ENCODE measurements at places on chromosomes 6 and 20. TPM values are rescaled to one million over a fixed set of nuclear protein-coding genes. Genes with fewer than 3 reads are reported as not detected.

DNA sequence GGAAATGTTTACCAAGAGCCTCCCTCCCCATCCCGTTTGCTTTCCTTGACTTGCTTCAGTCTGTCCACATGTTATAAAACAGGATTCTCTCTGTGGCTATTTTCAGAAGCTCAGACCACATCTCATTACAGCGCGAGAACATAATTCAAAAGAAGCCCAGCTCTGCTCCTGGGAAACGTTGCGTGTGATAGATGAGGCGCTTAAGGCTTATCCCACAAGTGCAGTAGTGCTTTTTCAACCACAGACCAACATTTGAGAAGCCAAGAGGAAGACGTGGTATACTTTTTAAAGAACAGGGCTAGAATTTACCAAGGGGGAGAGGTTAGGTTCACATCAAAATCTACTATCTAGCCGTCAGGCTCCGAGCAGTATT lies 239.5 kb downstream of the SLC24A3 start:
- no peak for DNase-seq

DNA sequence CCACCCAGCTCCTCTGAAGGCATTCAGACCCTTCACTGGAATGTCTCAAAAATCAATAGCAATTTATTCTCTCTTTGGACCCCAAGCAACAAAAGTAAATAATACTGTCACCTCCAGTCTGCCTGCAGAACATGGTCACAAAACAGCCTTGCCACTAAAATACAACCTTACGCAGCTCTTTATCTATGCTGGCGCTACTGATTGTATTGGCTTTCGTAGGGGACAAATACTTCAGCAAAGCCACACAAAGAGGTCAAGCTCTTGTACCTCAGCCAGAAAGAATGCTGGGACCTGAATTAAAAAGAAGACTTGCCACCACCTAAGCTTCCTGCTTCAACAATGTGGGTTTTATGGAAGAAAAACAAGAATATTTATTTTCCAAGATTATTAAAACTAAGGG lies 57.2 kb downstream of the PRKN start:
- no peak for DNase-seq

- peak; percentile 42 for DNase-seq
Observed at GRCh38 chr6:132952031-132952867, 137.9 kb downstream of the RPS12 start.

- DNase-seq = no peak
Observed at GRCh38 chr6:157560691-157561413, 179.9 kb downstream of the ZDHHC14 start.

GRCh38 chr20:61310954-61311353 lies 58.9 kb downstream of the CDH4 start:
- DNase-seq = no peak

The MPIG6B gene
- not detected for total RNA-seq

DNA sequence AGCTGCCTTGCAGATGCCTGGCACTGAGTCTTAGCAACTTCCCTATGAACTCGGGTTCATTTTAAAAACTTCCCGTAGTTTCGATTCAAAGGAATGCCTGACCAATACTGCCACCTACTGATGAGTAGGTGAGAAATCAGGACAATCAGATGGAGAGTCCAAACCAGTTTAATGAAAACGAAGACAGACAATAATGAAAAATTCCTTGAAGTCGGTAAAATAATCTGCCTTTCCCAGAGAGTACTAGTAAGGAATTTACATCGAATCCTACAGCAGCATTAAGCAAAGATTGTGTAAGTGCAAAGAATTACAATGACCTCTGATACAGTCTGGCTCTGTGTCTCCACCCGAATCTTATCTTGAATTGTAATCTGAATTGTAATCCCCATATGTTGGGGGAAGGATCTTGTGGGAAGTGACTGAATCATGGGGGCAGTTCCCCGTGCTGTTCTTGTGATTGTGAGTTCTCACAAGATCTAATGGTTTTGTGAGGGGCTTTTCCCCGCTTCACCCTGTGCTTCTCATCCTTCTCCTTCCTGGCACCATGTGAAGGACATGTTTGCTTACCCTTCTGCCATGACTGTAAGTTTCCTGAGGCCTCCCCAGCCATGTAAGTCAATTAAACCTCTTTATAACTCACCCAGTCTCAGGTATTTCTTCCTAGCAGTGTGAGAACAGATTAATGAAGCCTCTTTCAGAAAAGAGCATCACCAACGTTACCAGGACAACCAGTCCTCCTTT lies 134.4 kb downstream of the ARHGAP18 start:
- DNase-seq = peak; percentile 72

The MCHR2 gene
- not detected for total RNA-seq

- peak; percentile 13 for DNase-seq
Observed at GRCh38 chr6:152401978-152402377, 235.2 kb downstream of the SYNE1 start.

- no peak for DNase-seq
Observed at GRCh38 chr6:41470331-41471063, 75.7 kb upstream of the FOXP4 start.

- DNase-seq = no peak
Observed at GRCh38 chr6:114934079-114934478, 591.3 kb upstream of the HS3ST5 start.

The TMEM200A gene
- 47.8 TPM for total RNA-seq

DNA sequence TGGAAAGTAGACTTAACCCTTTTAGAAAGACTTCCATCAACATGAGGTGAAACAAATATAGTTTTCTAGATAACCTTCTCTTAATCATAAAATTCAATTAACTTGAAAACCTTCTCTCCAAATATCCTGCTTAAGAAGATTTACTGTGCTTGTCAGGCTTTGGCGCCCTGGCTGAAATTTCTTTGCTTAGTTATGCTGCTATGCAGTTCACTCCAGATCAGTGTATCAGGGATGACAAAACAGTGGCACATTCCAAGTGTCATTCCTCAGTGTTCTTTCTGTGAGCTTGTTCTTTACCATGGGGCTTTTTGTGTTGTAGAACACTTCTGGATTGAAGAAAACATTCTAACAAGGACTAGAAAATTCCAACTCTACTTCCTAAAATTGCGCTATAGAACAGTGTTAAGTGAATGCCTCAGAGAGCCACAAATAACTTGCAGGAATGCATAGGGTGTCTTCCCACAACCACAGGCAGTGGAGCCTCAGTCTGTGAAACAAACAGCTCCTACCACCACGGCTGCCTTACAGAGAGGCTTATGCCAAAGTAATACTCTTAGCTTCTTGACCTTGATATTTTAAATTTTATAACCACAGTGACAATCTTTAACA lies 443.6 kb downstream of the CDC5L start:
- no peak for DNase-seq

GRCh38 chr6:122747573-122747972 lies 31.9 kb upstream of the FABP7 start:
- no peak for DNase-seq

- DNase-seq = no peak
Observed at GRCh38 chr20:40883097-40883496, 145.5 kb upstream of the TOP1 start.

The BHLHE23 gene
- not detected for total RNA-seq

GRCh38 chr20:1122388-1123315 lies 4.2 kb downstream of the PSMF1 start:
- DNase-seq = peak; percentile 57

GRCh38 chr6:89475634-89476033 lies 42.7 kb downstream of the ANKRD6 start:
- no peak for DNase-seq

GRCh38 chr6:161522276-161522675 lies 248.4 kb upstream of the AGPAT4 start:
- no peak for DNase-seq

DNA sequence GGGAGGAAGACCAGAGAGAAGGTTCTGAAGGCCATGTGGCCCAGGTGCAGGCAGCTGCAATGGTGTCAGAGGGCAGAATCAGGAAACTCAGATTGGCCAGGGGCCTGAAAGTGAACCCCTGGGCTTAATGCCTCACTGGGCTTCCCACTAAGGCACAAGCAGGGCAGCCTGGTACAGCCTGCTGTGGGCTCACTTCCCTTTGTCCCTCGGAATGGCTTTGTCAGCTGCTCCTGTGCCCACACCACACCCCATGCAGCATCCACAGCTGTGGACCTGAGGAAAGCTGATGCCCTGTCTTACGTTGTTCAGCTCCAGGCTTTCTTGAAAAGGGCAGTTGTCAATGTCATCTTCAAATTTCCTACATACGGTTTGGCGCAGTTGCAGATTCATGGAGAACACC lies 2.4 kb downstream of the CST9 start:
- DNase-seq = no peak

DNA sequence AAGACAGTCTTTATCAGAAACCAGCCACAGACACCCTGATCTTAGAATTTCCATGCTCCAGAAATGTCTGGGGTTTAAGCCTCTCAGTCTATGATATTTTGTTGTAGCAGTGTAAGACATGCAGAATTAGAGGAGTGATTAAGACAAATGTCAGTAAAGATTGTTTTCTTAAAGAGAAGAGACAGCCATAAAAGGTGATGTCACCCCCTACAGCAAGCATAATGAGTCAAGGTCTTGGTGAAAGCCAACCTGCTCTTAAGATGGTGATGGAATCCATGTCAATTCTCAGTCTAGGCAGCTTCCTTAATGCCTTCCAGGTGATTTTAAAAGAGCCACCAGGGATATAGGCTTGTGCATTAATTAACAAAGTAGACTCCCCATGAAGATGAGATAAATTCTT lies 849.9 kb upstream of the EPHA7 start:
- DNase-seq = no peak

DNA sequence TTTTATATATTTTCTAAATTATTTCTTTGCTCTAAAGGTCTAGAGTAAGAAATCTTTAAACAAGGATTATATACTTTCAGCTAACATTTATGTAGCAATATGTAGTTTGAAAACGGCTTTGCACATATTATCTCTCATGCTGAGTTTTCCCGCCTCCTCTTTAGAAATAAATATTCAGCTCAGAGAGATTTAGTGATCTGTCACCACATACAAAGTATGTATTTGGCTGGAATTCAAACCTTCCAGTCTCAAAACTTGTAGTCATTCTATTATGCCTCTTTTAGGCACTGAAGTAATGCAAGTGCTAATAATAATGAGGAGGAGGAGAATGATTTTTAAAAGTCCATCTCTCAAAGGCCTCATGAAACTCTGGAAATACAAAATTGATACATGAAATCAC lies 525.0 kb downstream of the GRIK2 start:
- no peak for DNase-seq

- peak; percentile 90 for DNase-seq
Observed at GRCh38 chr6:26270903-26271667, 93.9 kb upstream of the BTN3A2 start.

The MUCL3 gene
- total RNA-seq = not detected

DNA sequence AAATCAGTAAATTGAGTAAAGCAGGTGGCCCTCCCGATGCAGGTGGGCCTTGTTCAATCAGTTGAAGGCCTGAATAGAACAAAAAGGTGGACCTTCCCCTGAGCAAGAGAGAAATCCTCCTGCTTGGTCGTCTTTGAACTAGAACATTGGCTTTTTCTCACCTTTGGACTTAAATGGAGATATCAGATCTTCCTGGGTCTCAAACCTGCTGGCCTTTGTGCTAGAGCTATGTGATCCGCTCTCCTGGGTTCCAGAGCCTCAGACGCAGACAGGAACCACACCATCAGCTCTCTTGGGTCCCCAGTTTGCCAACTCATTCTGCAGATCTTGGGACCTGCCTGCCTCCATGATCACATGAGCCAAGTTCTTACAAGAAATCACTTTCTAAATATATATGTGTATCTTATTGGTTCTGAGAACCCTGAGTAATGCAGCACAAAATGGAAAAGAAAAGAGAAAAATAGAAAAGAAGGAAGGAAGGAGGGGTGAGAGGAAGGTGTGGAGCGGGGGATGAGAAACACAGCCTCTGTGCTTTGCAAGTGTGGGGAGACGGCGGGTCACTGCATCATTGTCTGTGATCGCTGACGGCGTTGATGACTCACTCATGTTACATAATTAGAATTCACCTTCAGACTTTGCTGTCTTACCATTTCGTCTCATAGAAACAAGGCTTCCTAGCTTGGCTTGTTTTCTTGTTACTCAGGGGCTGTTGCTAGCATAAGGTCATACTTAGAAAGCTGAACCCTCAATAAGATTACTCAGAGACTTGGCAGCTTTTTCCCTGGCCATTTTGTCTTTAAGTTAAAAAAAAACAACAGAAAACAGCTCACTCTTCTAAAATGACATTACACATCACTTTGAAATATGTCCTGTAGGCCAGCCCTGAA lies 85.7 kb upstream of the NEDD9 start:
- peak; percentile 98 for DNase-seq

- DNase-seq = peak; percentile 87
Observed at GRCh38 chr6:156719720-156720563, 57.2 kb upstream of the ARID1B start.

GRCh38 chr6:39068391-39068790 lies 19.8 kb downstream of the GLP1R start:
- no peak for DNase-seq

The VSX1 gene
- total RNA-seq = not detected

Data from IMR-90 (cell line).